ENCODE measurements at places on chromosomes 5 and 9. TPM values are rescaled to one million over a fixed set of nuclear protein-coding genes. Genes with fewer than 3 reads are reported as not detected.

DRD1 gene
- not detected for total RNA-seq

ORM2 gene
- not detected for total RNA-seq

RANBP17 gene
- total RNA-seq: not detected

NR2F1-AS1 gene
- total RNA-seq: not detected

VLDLR gene
- total RNA-seq: not detected

IL7R gene
- 310 TPM for total RNA-seq

CDC26 gene
- total RNA-seq: 13.1 TPM

TMEM171 gene
- 0.28 TPM for total RNA-seq

LCN2 gene
- not detected for total RNA-seq
